HL-60 (cell line): ENCODE measurements at places on chromosomes 16 and 17.
A peak's percentile ranks its signal among the peaks of the same experiment; 100 is the strongest.

GRCh38 chr16:8641671-8642070, 20.2 kb downstream of the METTL22 start:
- DNase-seq = no peak

- no peak for DNase-seq
These were observed 35.6 kb downstream of the SDR42E1 start for GRCh38 chr16:81975637-81976036.

GRCh38 chr17:66301864-66302741, at the start of gene PRKCA:
TSS of gene PRKCA (plus strand) at chr17:66302613.
- DNase-seq = peak; percentile 54

DNA sequence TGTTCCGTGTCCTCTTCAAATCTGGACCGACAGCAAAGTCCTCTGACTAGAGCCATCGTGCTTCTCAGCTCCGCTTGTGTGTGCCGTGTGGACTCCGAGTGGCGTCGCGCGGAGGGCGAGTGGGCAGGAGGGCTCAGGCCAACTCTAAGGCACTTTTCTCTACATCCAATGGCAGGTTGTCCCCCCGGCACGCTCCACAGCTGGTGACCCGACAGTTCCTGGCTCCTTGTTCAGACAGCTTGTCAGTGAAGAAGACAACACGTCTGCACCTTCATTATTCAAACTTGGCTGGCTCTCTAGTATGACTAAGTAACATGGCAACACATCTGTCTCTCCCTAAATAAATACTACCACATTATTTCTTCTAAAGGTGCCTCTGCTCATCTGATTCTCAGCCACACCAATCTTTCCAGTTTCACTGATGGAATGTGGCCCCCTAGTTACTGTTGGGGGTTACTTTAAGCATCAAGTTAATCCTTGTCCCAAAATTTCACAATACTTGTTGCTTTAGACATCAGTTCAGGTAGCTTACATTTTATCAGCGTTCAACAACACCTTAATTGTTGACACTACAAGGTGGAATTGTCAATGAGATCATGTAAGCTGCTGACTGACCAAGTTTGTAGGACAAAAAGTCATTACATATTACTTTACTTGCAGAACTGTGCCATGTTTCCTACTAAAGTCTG, 15.4 kb downstream of the COG1 start:
- DNase-seq = no peak

DNA sequence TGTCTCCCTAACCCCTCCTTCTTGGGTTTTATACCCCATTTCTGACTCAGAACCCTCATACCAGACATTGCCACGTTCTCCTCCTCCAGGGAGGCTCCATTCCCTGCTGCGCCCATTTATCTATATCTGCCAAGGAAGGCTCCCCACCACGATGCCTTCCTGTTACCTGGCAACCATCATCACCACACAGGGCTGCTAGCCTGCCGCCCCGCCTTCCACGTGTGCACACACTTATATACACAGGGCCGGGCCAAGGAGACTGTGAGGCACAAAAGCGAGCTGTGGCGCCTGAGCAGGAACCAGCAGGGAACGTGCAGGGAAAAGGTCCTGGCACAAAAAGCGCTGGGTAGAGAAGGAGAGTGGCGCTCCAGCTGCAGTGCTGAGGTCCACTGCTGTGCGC, 261.8 kb downstream of the CBLN1 start:
- no peak for DNase-seq

GRCh38 chr16:12559714-12560113, 244.0 kb downstream of the CPPED1 start:
- DNase-seq = no peak

DNA sequence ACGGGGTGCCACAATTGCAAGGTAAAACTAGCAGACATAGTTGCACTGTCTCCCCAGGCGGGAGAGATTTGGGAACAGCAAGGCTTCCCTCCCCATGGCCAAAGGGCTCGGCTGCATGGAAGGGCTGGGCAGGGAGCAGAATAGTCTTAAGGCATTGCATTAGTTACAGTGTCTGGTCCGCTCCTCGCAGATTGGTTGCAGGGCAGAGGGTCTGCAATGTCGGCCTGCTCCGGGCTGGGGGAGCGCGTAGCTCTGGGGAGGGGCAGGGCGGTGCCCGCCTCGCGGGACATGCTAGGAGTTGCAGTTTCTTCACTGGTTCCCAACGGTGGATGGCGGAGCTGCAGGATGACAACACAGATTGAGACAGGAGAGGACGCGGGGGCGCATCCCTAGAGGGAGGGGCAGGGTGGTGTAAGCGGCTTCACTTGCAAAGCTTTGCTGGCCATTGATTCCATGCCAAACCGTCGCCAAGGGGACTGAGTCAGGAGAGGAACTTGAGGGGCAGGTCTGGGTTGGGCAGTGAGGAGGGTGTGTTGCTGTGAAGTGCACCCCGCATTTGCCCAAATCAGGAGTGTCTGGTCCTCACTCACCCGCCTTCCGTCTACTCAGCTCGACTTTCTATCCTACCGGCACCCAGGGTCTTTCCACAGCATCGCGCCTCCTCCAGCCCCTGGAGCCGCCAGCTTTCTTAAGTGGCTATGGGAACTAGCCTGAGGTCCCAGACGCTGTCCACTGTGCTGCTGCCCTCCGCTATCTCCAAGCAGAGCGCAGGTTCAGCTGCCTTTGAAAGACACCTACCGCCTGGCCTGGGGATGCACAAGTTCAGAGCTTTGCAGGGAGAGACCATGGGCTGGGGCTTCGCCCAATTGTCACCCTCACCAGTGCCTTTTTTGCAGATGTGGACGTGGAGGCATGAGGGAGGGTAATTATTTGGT, 1748.9 kb downstream of the TP53TG3F start:
- DNase-seq = no peak

GRCh38 chr16:81723098-81723723, 55.9 kb upstream of the PLCG2 start:
- no peak for DNase-seq

- no peak for DNase-seq
These were observed 13.4 kb downstream of the USP43 start for GRCh38 chr17:9658593-9659211.

GRCh38 chr17:8629371-8630226, 926 bp downstream of the MYH10 start:
- DNase-seq = no peak

DNA sequence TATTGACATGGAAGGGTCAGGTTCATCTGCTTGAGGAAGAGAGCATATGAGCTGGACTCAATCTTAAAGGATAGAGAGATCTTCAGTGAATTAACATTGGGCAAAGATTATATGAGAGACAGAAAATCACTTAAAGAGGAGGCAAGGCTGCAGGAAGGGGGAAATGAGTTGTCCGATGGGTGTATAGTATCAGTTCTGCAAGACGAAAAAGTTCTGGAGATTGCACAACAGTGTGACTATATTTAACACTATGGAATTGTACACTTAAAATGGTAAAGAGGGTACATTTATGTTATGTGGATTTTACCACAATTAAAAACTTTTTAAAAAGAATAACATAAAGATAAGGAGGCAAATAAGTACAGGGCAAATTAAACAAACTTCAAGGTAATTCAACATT, 80.7 kb downstream of the HELZ start:
- DNase-seq = no peak

DNA sequence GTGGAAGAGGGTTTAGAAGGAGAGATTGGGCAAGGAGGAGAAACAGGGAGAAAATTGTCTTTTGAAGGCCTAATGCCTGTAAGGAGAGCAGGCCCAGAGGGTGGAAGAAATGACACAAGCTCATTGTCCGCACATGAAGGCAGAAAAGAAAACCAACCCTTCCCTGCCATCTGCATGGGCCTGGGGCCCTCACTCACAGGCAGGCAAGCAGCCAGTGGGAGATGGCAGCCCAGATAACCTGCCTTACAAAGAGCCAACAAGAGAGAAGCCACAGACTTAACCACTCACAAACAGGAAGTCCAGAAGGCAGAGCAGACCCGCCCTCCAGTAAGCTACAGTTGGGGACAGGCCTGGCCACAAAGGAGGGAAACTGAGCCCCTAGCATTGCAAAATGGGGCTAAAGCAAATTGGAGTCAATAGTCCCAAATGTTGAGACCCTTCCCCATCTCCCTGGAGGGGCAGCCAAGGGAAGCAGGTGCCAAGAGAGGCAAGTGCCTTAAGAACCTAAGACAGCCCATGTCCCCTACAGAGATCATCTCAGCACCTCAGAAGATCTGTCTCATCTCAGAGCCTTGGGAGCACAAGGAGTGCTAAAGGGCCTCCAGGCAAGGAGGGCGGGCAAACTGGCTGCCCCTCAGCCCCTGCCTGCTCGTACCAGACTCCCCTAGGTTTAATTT, 7.3 kb upstream of the TSPOAP1 start:
- DNase-seq = peak; percentile 95

GRCh38 chr17:79248843-79249493, 174.3 kb downstream of the ENGASE start:
- no peak for DNase-seq

DNA sequence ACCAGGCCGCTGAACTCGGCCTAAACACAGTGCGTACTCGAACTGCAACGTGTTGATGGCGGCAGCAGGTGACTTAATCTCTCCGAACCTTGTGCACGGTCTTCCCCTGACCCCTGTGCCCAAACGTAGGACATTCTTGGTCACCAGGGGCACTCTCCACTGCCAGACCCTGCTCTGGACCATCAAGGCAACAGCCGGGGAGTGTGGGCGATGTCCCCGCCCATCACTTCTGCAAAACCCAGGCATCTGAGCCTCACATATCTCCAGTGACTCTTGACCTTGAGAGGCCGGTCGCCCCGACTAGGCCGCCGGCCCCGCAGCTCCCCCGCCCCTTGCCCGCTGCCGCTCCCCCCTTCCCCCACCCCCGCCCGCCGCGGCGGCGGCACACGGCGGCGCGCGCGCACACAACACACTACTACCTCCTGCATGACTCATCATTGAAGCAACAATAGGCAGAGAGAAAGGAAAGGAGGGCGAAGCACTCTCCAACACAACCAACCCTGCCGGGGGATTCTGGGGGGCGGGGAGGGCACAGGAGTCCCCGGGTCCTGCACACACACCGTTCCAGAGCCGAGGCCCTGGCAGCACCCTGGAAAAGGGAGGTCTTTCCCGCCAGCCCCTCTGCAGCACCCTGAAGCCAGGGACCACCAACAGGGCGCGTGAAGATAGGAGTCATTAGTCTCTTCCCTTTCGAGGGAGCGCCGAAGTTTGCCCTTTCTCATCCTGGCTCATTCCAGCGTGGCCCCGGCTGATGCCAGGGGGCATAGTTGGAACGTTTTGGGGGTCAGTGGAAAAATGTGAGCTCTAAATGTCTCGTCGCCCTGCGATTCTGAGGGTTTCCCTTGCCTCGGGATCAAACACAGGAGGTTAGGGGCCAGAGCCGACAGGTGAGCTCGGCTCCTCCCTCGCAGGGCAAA, 1.9 kb downstream of the MNT start:
- DNase-seq = peak; percentile 40

DNA sequence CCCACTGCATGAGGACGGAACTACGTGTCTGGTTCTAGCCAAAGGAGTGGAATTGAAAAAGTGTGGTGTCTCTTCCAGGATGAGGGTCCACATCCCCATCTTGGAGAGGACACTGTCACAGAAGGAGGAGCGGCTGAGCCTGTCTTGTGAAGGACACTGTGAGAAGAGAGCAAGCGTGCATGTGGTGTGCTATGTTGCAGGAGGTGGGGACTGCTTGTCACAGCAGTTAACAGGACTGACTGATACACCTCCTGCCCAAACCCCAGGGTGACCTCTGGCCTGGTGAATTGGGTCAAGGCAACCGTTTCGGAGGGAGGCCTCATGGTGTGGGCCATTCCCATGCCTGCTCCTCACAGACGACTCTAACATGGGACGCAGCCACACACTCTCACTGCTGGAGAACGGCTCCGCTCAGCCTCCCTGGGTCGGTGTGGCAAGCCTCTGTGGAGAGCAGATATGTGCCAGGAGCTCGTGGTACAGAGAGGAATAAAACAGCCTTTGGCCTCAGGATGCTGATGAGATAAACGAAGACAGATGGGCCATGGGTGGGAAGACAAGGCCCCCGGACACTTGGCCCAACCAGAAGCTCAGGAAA, 56.4 kb upstream of the RBFOX3 start:
- DNase-seq = no peak

- DNase-seq = no peak
These were observed 195.2 kb downstream of the PARN start for GRCh38 chr16:14434860-14435259.

DNA sequence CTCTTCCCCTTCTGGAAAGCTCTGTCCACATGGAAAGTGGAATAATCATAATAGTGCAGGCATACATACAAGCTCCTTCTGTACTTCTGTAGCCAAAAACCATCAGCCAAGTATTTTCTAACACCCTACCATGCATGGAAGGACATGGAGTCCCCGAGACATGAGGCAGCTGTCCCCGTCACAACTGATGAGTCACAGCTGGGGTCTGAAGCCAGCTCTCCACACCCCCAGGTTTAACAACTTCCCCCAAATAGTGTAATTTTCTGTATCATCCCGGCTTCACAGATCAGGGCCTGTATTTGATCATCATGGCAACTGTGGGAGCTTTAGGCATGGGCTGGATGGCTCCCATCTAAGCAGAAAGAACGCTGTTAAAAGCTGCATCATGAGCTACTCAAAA, 16.6 kb downstream of the C16orf96 start:
- DNase-seq = no peak

DNA sequence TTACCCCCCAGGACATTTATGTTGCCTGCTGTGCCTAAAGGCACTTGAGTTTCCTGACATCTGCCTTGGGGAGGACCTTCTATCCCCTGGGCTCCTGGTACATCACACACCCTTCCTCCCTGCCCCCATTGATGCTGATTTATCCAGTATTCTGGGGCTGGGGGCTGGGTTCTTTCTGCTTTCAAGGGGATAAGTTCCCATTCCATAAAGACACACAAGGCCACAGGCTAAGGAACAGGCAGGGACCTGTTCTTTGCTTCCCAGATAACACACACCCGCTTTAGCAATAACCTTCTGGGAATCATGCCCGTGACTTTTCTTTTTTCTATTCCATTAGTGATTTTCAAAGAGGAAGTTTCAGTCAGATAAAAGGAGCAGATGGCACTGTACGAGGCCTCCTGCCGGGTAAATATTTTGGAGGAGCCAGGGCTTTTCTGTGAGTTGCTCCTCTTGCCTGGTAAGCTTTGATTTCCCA, 30.6 kb downstream of the CHD9 start:
- no peak for DNase-seq

DNA sequence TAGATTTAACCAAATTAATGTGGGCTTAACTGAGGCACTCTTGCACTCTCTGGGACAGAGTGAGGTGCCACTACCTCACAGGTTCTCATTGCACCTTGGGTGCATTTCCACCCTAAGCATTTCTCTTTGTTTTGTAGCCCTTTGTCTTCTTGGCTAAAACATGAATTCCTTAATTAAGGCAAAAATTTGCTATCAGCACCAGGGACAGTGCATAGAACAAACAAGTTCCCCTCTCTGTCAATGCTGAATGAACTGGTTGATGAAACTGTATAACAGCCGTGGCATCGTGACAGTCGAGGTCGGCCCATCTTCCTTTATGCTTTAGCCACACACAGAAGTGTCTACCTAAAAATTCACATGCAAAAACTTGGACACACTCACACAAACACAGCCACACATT, 74.8 kb downstream of the HS3ST2 start:
- DNase-seq = no peak

DNA sequence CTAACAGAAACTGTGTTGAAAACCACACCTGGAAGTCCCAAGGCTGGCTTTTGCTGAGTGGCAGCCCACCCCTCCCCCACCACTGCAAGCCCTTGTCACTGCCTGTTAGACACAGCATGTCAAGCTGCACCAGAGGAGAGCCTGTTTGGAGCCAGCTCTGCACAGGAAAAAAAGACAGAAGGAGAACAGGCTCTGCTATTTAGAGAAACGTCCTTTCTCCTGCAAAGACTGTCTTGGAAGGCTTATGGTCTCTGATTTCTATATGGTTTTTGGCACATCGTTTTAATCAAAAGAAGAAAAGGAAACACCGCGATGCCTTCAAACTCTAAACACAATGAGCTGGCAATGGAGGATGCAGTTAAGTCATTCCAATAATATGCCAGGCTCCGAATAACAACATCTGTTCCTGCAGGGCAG, 275.5 kb downstream of the MAP2K4 start:
- no peak for DNase-seq
